Stimulated activated CD4-positive, alpha-beta T cell treated with anti-CD3 and anti-CD28 coated beads, Interleukin-4, amount 100 ng/mL, for 24 hours (primary cell): ENCODE measurements at places on chromosomes 11 and 22.

DNA sequence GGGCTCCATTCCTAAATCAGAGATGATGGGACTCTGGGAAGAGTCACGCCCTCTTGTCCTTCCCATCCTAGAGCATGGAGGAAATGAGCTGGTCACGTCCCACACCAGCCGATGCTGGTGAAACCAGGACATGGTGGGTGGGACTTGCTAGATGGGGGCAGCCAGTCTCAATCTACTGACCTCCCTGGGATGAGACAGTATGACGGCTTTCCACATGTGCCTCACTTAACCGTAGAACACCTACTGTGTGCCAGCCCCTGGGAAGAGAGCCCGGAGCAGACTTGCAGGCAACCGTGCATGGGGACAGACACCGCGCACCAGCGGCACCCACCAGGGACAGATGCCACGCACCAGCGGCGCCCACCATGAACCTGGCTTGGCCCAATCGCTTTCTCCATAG, 3.8 kb downstream of the OSBPL5 start:
- DNase-seq: no peak

GRCh38 chr11:121841487-121842191, 274.4 kb downstream of the BLID start:
- DNase-seq: no peak

GRCh38 chr11:66275984-66276612, 1.9 kb upstream of the CNIH2 start:
- no peak for DNase-seq

GRCh38 chr11:76380159-76380976, 564 bp downstream of the THAP12 start:
- DNase-seq: peak; percentile 75

- no peak for DNase-seq
Measured at GRCh38 chr11:1327064-1327460, 17.6 kb upstream of the TOLLIP start.

GRCh38 chr11:79170321-79170720, 270.5 kb downstream of the TENM4 start:
- no peak for DNase-seq

- DNase-seq: no peak
Measured at GRCh38 chr11:32905028-32905667, 12.5 kb downstream of the QSER1 start.

DNA sequence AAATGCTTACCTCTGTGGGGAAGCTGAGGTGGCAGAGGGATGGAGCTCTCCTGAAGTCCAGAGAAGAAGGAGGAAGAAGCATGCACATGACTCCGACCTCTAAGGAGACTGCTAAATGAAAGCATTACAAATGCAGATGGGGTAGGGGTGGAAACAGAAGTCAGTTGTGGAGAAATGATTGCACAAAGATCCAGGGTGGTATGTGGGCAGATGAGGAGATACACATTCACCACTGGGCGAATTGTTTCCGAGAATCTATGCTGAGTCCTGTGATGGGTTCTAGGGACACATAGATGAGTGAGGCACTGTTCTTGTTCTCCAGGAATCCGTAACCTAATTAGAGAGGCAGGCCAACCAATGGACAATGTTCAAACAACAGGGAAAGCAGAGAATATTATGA, 188.9 kb upstream of the ZBED5 start:
- DNase-seq: no peak

DNA sequence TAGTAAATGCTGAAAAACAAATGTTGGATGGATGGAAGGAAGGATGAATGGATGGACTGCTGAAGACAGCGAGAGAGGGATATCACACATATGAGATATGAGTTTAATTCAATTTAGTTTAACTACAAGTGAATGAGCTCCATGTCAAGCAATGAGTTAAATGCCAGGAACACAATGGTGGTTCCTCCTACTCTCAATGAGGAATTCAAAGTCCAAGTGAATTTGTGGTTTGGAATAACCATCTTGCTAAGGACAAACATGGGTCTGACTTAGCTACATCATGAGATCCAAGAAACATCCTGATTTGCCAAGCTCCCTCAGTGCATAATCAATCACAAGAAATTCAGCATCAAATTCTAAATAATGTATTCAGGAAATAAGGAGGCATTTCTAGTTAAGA, 26.1 kb upstream of the PPP2R1B start:
- DNase-seq: no peak

- DNase-seq: no peak
Measured at GRCh38 chr22:45429424-45429823, 15.9 kb downstream of the RIBC2 start.

- no peak for DNase-seq
Measured at GRCh38 chr22:16608931-16609330, 16.3 kb upstream of the CCT8L2 start.

DNA sequence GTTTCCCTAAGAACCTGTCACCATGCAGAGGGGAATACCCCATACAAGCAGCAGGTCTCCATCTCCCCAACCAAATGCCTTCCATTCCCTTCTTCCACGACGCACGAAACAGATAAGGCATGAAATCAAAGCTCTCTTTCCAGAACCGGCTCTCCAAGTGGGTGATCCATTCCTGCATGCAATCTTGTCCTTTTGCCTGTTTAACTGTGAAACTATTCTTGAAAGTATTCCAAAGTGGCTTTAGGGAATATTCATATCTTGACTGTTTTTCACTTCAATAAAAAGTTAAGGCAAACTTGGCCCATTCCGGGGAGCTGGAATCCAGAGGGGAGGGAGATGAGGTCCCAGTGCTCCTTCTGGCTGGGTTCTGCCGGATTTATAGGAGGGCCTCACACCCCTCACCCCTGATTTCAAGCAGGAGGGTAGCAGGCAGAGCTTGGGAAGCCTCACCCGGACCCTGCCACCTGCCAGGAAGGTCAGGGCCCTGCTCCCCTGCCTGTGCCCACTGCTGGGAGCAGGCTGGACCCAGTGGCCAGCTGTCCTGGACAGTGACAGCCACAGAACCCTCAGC, 60.9 kb downstream of the SCGB1A1 start:
- DNase-seq: no peak

- no peak for DNase-seq
Measured at GRCh38 chr11:37142591-37142990, 544.6 kb upstream of the RAG2 start.

- DNase-seq: no peak
Measured at GRCh38 chr11:121833970-121834369, 282.0 kb downstream of the BLID start.

DNA sequence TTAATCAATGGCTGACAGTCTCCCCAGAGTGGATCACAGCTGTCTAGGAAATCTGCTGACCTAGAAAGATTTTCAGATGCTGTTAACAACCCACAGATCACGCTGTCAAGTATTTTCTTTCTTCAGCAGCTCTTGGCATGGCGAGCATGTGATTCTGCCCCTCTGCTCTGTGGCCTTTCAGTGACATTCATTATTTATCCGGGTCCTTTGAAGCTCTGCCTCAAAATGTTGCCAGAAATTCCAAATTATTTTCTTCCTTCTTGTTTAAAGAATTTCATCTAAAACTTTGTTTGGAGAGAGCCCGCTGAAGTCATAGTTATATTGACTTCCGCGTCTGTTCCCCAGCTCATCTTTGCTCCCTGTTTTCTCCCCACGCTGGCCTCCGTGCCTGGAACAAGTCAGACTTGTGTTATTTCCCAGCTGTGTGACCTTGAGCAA, 134.1 kb downstream of the COMMD9 start:
- DNase-seq: no peak

GRCh38 chr11:11821899-11822298, 19.9 kb upstream of the USP47 start:
- DNase-seq: no peak

- DNase-seq: no peak
Measured at GRCh38 chr11:115267871-115268270, 236.3 kb downstream of the CADM1 start.

GRCh38 chr11:121892131-121892681, 223.8 kb downstream of the BLID start:
- no peak for DNase-seq

- no peak for DNase-seq
Measured at GRCh38 chr11:116221351-116221750, 551.4 kb downstream of the BUD13 start.

GRCh38 chr11:112615238-112615637, 346.0 kb upstream of the NCAM1 start:
- DNase-seq: no peak

DNA sequence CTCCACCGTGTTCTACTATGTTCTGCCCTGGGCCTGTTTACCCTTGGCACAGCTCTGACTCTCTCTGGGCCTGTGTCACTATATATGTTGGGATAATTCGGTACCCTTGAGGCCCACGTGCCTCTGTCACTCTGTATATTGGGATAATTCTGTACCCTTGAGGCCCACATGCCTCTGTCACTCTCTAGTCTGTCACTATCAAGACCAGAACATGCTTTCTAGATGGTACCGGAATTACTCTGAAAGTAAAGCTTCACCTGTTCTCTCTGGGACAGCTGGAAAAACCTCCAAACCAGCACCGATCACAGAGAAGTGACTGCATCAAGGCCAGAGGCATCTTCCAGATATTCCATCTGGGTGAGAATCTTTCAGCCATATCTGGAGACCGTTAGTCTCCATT, 9.3 kb upstream of the FCHSD2 start:
- no peak for DNase-seq

DNA sequence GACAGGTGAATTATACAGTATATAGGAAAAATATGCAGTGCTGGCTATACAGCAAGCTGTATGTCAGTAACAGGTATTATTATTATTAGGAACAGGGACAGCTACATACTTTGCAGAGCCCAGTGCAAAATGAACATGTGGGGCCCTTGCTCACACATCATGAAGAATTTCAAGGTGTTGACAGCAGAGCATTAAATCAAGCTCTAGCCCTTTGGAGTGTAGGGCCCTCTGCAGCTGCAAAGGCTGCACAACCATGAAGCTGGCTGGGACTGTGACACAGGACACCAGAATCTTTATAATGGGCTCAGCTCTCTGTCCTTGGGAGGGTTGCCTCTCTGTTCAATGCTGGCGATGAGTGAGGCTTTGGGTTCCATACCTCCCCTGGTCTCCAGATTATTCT, 44.9 kb upstream of the DAGLA start:
- no peak for DNase-seq

GRCh38 chr22:30044369-30044768, 35.9 kb upstream of the HORMAD2 start:
- no peak for DNase-seq

DNA sequence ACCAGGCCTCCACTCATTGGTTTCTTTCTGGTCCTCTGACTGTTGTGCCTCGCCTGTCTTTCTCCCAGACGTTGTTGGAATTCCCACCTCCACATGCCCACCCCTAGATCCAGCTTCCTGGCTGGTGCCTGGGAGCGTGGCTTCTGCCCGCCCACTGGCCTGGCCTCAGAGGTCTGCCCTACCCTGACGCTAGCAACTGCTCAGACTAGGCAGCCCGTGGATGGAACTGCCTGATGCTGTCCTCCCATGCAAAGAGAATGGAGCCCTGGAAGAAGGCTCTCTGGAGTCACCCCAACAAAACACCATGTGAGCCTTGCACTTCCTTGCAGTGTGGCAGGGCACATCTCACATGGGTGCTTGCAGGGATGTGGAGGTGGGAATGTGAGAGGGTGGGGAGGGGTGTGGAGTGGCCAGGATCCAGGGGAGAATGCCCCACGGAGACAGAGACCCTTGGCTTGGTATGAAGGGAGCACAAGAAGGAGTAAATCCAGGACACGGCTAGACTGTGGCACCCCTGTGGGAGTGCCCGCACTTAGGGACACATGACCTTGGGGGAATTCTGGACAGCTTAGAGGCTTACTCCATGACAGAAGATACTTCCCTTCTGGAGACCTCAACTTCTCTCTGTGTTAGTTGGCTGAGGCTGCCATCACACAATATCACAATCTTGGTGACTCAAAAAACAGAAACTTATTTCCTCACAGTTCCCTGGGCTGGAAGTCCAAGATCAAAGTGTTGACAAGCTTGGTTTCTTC, 22.5 kb upstream of the ADA2 start:
- no peak for DNase-seq

GRCh38 chr22:36331306-36331911, 56.4 kb downstream of the MYH9 start:
- peak; percentile 79 for DNase-seq

GRCh38 chr11:66766681-66767080, 37.7 kb upstream of the SPTBN2 start:
- DNase-seq: no peak

- no peak for DNase-seq
Measured at GRCh38 chr11:36398231-36398953, 102.3 kb downstream of the PRR5L start.

- no peak for DNase-seq
Measured at GRCh38 chr11:20771681-20772080, 102.3 kb downstream of the NELL1 start.

- DNase-seq: no peak
Measured at GRCh38 chr11:116180806-116181600, 591.8 kb downstream of the BUD13 start.

DNA sequence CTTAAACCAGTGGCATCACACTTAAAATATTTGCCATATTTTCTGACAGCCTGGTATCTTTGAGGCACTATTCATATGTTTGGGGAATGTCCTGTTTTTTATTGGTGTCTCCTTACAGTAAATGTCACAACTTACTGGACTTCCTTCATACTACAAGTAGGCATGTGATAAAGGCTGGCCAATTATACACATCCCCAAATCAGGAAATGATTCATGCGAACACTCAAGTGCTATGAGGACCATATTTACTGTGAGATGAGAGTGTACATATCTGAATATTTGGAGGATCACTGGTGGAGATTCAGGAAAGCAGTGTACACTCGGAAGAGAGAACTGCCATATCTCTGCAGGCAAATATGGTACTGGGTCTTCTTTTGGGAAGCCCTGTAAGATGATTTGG, 913.8 kb upstream of the CHORDC1 start:
- DNase-seq: no peak

GRCh38 chr22:47276450-47276820, 514.0 kb downstream of the TBC1D22A start:
- DNase-seq: no peak

GRCh38 chr11:44430140-44430539, 120.2 kb upstream of the ALX4 start:
- no peak for DNase-seq

- no peak for DNase-seq
Measured at GRCh38 chr11:73201888-73202780, 15.9 kb upstream of the P2RY2 start.

- no peak for DNase-seq
Measured at GRCh38 chr11:106369224-106369623, 291.8 kb downstream of the AASDHPPT start.

DNA sequence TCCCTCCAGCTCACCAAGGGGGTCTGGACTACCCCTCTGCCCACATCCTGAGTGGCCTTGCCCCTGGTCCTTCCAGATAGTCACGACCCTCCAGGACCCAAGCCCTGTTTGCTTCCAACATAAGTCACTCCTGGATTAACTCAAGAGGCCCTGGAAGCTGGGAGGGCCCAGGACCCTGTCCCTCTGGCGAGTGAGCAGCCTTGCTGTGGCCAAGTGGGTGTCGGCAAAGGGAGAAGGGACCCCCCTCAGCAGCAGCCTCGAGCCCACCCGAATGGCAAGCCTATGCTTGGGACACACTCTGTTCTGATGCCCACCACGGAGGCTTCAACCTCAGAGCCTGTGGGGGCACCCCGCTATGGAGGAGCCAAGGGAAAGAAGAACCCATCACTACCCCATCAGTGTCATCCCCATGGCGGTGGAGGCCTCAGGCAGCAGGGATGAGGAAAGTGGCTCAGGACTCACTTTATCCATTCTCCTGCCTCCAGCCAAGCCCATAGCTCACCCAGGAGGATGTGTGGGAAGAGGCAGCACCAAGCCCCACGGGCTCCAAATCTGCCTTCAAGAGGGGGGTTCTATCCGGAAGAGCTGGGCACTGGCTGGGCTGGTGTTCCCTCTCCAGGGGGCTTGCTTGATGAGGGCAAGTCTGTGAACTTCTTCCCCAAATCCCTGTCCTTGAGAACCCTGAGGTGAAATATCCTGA, 12.5 kb downstream of the SLC22A12 start:
- no peak for DNase-seq
